ENCODE measurements at places on chromosomes 11 and 22.

GRCh38 chr11:82634091-82634490 lies 99.6 kb downstream of the FAM181B start:
- no peak for DNase-seq

DNA sequence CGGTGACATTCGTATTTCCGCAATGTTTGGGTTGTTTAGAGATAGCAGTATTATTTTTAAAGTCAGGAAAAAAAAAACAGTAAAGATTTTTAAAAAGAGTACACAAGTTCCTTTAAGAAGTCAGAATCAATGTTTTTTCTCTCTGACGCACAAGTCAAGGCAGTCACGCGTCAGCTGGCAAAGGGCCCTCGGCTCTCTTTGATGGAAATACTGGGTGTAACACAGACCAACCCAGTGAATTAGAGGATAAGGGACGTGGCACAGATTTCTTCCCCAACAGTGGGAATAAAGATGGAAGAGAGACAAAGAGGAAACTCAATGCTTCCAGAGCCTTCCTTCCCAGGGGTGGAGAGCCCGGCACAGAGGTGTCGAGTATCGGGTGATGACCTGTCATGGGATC lies 13.4 kb downstream of the ASCC2 start:
- no peak for DNase-seq

- DNase-seq: no peak
Observed at GRCh38 chr11:32440916-32441315, 5.6 kb upstream of the WT1 start.

DNA sequence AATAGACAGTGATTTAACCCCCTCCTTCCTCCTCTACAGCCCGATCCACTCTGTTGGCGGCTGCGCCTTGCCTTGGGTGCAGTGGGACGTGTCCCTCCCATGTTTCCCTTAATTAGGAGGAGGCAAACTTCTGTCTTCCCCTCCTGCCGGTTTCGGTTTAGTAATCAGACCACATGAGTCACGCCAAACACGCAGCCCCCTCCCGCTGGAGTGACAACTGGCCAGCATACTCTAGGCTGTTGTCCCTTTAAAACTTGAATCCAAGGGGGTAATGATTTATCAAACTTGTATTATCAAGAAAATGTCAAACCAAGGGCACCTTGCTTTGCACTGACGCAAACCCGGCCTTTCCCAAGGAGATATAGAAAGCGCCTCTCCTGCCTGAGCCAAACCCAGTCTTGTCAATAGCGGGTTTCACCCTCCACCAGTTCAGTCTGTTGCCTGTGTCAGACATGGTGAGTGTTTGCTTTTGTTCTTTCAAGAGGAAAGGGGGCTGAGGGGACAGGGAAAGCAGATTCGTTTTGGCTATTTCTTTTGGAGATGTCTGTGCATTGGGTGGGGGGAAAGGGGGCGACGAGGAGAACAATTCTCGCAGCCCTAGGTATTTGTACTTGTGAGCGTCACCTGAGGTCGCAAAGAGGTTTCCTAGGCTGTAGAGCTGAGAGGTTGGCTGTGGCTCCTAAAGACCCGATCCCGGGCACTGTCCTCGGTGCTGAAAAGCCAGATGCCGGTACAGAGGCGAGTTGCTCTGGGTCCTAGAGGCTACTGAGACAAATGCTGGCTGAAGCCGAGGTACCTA lies at the start of gene SLC6A5:
Gene SLC6A5 (plus strand): TSS at position 388 of the 799 bp plus-strand sequence. CDS start 65 bp downstream, at position 453.
- no peak for DNase-seq

GRCh38 chr11:73478737-73479347 lies 102.6 kb downstream of the RELT start:
- DNase-seq: no peak

DNA sequence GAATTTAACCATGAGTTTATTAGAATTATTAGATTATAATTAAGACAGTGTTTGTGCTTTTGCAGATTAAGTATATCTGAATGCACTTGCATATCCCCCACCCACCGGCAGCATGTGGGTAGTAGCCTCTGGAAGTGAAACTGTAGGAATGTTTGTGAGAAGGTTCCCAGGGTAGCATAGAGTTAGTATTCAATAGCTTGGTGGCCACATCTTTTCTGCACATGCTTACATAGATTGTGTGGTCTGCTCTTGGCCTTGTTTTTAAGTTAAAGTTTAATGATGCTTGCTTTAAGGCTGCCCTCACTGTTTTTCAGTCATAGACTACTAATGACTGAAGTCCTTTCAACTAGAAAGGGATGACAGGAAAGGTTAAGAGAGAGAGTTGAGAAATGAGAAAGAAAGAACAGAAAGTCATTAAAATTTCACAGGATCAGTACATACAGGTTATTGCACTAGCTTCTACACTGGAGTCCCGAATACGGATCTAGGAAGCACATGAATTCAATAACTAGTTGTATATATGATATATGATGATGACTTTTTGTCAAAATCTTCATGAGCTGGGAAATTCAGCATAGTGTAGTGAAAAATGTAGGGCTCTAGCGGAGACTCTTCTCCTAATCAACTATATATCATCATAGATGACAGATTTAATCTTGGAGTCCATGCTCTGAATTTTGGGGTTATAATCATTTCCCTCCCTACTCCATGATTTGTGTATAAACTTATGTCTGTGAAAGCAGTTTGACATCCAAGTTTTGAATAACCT lies 137.1 kb downstream of the ARHGAP42 start:
- no peak for DNase-seq

GRCh38 chr11:113384551-113384950 lies 3.0 kb upstream of the ANKK1 start:
- no peak for DNase-seq

DNA sequence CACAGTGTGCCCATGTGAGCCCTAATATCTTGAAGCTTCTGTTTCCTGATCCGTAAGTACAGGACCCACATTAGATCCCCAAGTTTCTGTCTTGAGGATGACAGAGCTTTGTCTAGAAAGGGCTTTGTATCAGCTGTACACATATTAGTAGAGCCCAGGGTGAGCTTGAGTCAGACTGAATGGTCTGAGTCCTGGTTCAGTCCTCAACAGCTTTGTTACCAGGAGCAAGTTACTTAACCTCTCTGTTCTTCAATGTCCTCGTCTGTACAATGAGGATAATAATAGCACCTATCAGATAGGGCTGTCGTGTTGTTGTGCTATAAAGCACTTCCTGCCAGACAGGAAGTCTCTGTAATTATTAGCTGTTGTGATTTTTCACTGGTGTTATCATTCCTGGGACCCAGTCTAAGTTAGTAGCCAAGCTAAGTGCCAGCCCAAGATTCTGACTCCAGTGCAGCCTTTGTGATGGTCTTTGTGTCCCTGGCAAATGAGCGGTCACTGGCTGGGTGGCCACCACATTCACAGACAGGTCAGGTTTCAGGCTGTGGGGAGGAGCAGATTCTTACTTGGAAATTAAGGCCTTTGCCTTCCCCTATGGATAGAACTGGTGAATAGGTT lies 6.8 kb downstream of the TOM1 start:
- no peak for DNase-seq

GRCh38 chr11:35030716-35031213 lies 108.2 kb upstream of the CD44 start:
- DNase-seq: no peak

GRCh38 chr11:16857186-16857585 lies 118.7 kb downstream of the C11orf58 start:
- no peak for DNase-seq

DNA sequence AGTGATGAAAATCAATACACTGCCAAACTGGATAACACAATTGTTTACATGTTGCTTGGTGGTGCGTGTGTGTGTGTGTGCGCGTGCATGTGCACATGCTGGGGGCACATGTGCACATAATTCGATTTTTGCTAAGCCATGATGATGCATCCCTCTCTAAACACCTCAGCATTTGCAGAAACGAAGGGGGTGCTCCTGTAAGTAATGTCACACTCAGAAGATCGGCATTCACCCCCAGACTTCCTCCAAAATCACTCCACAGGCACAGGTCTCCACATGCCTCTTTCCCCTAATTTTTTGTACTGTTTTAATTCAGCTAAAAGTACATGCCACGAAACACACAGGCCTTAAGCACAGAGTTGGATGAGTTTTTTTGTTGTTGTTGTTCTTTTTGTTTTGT lies 341.5 kb downstream of the SHANK2 start:
- DNase-seq: no peak

- DNase-seq: no peak
Observed at GRCh38 chr11:125285844-125286243, 121.3 kb downstream of the PKNOX2 start.

GRCh38 chr11:112972399-112973145 lies 11.4 kb downstream of the NCAM1 start:
- no peak for DNase-seq

GRCh38 chr11:100177651-100178050 lies 509.4 kb upstream of the ARHGAP42 start:
- no peak for DNase-seq

DNA sequence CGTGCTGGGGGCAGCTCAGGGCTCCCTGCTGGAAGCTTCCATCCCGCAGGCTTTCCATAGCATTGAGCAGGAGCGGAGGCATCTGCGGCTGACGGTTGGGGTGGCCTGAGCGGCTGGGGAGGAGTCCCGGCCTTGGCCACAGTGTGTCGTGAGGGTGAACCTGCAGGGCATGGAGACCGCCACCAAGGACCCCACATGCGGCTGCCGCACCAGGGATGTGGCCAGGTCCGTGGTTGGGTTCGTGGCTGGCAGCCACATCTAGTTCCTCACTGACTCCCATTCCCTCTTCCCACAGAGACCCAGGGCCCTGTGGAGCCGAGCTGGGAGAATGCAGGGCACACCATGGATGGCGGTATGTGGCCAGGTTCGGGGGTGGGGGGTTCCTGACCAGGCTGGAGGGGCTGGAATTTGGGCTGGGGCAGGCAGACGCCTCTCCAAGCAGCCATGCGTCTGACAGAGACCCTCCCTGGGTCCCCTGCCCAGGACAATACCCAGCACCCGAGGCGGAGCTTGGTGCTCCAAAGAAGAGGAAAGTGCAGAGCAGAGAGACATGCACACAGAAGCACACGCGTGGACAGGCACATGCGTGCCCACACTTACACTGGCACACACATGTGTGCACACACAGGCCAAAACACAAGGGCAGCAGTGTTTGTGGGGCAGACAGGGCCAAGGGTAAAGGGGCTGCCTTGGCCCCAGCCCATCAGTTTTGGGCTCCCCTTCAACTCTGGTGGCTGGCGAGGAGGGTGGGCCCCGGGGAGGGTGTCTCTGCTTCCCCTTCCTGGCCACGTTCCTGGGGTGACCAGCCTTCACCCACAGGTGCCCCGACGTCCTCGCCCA lies 2.7 kb downstream of the MUC5B start:
- no peak for DNase-seq

GRCh38 chr22:43225609-43226008 lies 38.7 kb upstream of the TTLL12 start:
- no peak for DNase-seq
